GM12878 (cell line): ENCODE measurements at places on chromosomes 7 and 10. TPM values are rescaled to one million over a fixed set of nuclear protein-coding genes. Genes with fewer than 3 reads are reported as not detected.

The THSD7A gene
- 0.03 TPM in 1 of 2 replicates, not detected in the other for total RNA-seq

GRCh38 chr10:135132-135600, at the start of gene ZMYND11:
Gene ZMYND11, plus strand, starts transcription at chr10:135455. Its CDS starts 44,558 bp downstream, at chr10:180013.
- H3K27ac ChIP-seq = peak within 1 kb of the TSS; percentile 80
- H3K27me3 ChIP-seq = no peaks in the 10 kb centered on the region
- DNase-seq = no peak
- H3K4me1 ChIP-seq = no peaks in the 10 kb centered on the region
- H3K4me3 ChIP-seq = peak within 1 kb of the TSS; percentile 90

GRCh38 chr7:143499246-143499645, 21.6 kb downstream of the TAS2R41 start:
- no peaks in the 10 kb centered on the region; the same call in 1 of the 2 replicates for H3K27me3 ChIP-seq
- no peak overlapping the region for H3K27ac ChIP-seq
- no peak overlapping the region for H3K4me3 ChIP-seq
- no peaks in the 10 kb centered on the region for H3K4me1 ChIP-seq

The SLK gene
- 15.0 and 17.5 TPM in 2 replicates for total RNA-seq

The SPDYE1 gene
- not detected in 2 replicates for total RNA-seq

DNA sequence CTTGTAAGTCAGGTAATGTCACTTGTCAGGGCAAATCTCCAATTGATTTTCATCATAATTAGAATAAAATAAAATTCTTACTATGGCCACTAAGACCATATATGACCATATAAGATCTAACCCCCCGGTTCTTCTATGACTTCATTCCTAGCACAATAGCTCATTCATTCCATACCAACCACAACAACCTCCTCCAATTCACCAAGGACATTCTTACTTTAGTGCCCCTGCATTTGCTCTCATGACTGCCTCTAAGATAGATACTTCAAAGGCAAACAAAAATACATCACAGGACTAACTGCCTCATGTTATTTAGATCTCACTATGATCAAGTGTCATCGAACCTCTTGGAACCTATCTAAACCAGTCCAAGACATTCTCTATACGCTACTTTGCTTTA, 90.8 kb downstream of the SNX13 start:
- no peak overlapping the region for H3K4me3 ChIP-seq
- no peaks in the 10 kb centered on the region for H3K27me3 ChIP-seq
- no peaks in the 10 kb centered on the region for H3K36me3 ChIP-seq
- no peaks in the 10 kb centered on the region for H3K4me1 ChIP-seq

The DRGX gene
- not detected in 2 replicates for total RNA-seq

- no peaks in the 10 kb centered on the region for H3K36me3 ChIP-seq
- H3K4me1 ChIP-seq = no peaks in the 10 kb centered on the region
- DNase-seq = no peak
- no peak overlapping the region for H3K4me3 ChIP-seq
Measured at GRCh38 chr7:131203291-131203976, 124.2 kb upstream of the MKLN1 start.

DNA sequence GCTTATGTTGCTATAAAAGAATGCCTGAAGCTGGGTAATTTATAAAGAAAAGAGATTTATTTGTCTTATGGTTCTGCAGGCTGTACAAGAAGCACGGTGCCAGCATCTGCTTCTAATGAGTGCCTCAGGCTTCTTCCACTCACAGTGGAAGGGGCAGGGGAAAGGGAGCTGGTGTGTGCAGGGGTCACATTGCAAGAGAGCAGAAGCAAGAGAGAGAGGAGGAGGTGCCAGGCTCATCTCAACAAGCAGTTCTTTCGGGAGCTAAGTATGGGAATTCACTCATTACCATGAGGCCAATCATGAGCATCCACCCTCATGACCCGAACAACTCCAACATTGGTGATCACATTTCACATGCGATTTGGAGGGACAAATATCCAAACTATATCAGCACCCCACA, 17.2 kb upstream of the SLK start:
- H3K4me3 ChIP-seq = no peak overlapping the region
- no peak for DNase-seq
- H3K4me1 ChIP-seq = no peaks in the 10 kb centered on the region
- peaks cover 2% of the 10 kb centered on the region for H3K27me3 ChIP-seq
- H3K36me3 ChIP-seq = no peaks in the 10 kb centered on the region

DNA sequence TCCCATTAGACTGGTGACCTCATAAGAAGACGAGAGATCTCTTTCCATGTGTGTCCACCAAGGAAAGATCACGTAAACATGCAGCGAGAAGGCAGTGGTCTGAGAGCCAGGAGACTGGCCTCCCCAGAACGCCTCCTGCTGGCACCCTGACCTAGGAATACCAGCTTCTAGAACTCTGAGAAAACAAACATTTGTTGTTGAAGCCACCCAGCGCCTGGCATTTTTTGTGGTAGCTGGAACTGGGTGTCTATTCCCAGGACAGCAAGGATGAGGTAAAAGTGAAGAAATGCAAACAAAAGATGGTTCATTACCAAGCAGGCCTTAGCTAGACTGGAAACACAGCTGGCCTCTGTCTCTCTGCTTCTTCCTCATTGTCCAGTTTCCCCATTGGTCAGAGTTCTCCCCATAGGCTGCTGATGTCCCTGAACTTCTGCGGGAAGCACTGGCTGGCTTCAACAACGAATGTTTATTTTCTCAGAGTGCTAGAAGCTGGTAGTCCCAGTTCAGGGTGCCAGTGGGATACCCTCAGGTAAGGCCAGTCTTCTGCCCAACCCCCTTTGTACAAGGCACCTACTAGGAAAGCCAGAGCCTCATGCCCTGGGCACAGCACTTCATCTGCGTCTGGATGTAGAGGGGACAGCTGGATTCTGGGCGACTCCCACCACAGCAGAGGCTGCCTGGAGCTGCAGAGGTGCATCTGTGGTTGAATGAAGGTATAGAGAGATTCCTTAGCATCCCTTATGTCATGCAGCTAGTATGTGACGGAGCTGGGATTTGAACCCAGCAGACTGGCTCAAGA, 304.9 kb downstream of the TCERG1L start:
- H3K27ac ChIP-seq = no peak overlapping the region
- H3K27me3 ChIP-seq = no peaks in the 10 kb centered on the region
- H3K4me1 ChIP-seq = no peaks in the 10 kb centered on the region
- no peak overlapping the region for H3K4me3 ChIP-seq
- no peak for DNase-seq

GRCh38 chr10:72156223-72156622, 59.6 kb upstream of the ANAPC16 start:
- peaks cover 7% of the 10 kb centered on the region; the same call in 1 of the 2 replicates for H3K36me3 ChIP-seq
- no peak overlapping the region for H3K4me3 ChIP-seq
- no peak overlapping the region for H3K27ac ChIP-seq
- DNase-seq = no peak
- no peaks in the 10 kb centered on the region for H3K27me3 ChIP-seq

DNA sequence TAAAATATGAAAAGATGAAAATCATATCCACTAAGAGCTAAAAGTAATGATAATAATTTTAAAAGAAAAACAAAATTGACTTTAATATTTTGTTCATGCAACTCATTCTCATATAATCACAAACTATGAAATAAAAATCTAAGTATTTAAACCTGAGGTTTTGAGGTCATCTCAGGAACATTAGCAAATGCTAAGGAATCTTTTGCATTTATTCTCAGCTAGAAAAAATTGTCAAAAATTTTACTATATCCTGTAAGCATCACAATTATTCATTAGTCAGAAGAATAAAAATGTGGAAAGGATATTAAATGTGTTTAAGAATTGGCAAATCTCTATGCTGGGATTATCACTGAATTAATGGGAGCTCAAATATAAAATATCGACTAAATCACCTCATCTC, 36.8 kb upstream of the TAX1BP1 start:
- DNase-seq = no peak
- no peaks in the 10 kb centered on the region for H3K36me3 ChIP-seq
- H3K4me3 ChIP-seq = no peak overlapping the region
- H3K4me1 ChIP-seq = no peaks in the 10 kb centered on the region
- no peaks in the 10 kb centered on the region for H3K27me3 ChIP-seq

GRCh38 chr7:98204670-98205069, 6.6 kb upstream of the BHLHA15 start:
- H3K36me3 ChIP-seq = peaks cover 13% of the 10 kb centered on the region
- no peak for DNase-seq
- H3K4me1 ChIP-seq = peaks cover 41% of the 10 kb centered on the region
- no peak overlapping the region for H3K27ac ChIP-seq
- H3K4me3 ChIP-seq = no peak overlapping the region

The NXPH1 gene
- total RNA-seq = not detected in 2 replicates

DNA sequence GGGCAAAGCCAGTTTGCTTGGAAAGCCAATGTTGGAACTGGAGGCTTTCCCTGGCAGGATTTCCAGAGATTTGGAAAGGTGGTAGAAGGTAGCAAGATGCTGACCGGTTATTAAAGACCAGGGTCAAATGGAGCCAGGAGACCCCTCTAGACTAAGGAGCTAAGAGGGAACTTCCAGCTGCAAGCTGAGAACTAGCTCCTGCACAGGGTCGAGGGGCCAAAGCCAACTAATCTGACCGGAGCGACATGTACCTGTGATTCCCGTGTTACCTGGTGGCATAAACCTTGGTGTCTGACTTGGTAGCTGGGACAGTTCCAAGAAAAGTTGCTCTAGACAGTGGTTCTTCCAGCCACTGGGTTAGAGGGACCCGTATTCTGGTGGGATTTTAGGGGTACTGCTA, 41.8 kb downstream of the SPDYE5 start:
- H3K4me3 ChIP-seq = no peak overlapping the region
- H3K4me1 ChIP-seq = peaks cover 11% of the 10 kb centered on the region
- H3K27me3 ChIP-seq = no peaks in the 10 kb centered on the region
- no peak for DNase-seq

- no peak for DNase-seq
- no peak overlapping the region for H3K4me3 ChIP-seq
- no peaks in the 10 kb centered on the region for H3K27me3 ChIP-seq
- no peak overlapping the region for H3K27ac ChIP-seq
Measured at GRCh38 chr10:15445006-15445390, 73.9 kb upstream of the FAM171A1 start.

DNA sequence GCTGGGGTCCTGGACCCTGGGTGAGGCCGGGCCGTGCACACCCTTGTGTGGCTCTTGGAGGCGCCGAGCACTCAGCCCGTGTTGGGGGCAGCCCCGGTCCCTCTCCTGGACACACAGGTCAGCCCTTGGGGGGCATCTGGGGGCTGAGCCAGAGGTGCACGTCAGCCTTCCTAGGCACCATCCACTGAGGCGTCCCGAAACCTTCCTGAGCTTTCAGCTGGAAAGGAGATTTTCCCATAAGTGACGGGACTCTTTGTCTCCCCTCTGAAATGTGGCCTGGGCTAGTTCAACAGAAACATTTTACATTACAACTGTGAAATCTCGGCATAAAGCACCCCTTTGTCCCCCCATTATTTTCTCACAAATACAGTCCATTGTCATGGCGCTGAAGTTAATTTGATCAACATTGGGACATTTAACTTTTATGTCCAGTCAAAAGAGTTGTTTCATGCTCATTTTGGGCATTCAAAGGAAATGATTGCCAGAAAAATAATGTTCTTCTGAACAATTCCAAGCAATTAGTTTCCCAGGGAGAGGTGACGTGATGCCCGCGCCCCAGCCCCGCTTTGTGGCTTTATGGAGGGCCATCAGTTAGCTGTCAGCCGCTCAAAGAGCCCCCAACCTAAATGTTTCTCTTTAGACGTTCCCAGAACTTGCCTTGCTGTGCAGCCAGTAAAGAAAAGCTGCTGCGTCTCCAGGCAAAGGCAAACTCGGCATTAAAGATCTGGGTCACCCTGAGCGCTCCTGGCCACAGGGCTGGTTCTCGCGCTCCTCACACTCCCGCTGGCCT, 70.8 kb downstream of the NKX6-2 start:
- no peak overlapping the region for H3K27ac ChIP-seq
- DNase-seq = no peak
- H3K4me3 ChIP-seq = no peak overlapping the region
- no peaks in the 10 kb centered on the region for H3K4me1 ChIP-seq
- no peaks in the 10 kb centered on the region for H3K27me3 ChIP-seq

The AGBL3 gene
- total RNA-seq = 2.3 and 4.2 TPM in 2 replicates

The EN2 gene
- not detected in 2 replicates for total RNA-seq
